ENCODE measurements at places on chromosomes 5 and 9.
A peak's percentile ranks its signal among the peaks of the same experiment; 100 is the strongest.

- DNase-seq, result no peak
Measured at GRCh38 chr9:111597852-111598732, 1.4 kb downstream of the PTGR1 start.

DNA sequence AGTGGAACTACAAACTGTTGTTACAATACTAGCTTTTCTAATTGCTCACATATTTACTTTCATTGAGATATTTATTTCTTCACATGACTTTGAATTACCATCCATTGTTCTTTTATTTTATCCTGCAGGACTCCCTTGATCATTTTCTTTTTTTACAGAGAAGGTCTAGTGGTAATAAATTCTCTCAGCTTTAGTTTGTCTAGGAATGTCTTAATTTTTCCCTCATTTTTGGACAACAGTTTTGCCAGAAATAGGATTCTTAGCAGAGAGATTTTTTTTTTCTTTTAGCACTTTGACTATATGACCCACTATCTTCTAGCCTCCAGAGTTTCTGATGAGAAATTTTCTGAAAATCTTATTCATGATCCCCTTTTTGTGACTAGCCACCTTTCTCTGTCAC is 47.3 kb upstream of the STARD4 start:
- no peak for DNase-seq

DNA sequence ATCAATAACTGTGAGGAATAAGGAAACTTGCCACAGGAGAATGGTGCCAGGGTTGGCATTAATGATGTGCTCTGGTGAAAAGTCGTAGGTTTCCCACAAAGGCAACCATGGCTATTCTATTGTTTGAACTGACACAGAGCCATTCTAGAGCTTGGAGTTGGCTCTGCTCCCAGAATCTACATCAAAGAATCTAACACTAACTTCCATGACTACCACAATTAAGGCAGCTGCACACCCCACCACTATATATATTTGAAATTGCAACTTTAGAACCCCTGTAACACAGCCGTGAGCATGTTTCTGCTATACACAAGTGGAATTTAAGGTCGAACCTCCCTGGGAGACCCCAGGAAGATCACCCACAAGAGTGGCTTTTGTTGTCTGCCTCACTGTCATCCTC is 89.7 kb upstream of the CCDC152 start:
- DNase-seq, result no peak

DNA sequence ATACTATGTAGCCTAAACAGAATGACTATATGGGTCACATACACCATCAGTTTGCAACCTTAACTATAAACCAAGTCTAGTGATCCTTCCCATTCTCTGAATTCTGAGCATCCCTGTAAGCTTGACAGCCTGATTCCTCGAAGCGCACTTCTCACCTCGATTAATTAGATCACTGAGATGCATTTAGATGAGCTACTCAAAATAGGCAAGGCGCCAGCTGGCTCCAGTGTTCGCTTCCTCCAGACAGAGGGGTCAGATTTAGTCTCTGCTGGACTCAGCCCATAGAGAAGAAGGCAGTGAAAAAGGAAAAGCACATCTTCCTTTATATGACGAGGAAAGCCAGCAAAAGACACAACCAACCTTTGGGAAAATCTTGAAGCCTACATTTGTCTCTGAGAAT is 371.5 kb downstream of the MLLT3 start:
- DNase-seq, result no peak

GRCh38 chr9:99054581-99054980 is 50.3 kb upstream of the TGFBR1 start:
- no peak for DNase-seq

DNA sequence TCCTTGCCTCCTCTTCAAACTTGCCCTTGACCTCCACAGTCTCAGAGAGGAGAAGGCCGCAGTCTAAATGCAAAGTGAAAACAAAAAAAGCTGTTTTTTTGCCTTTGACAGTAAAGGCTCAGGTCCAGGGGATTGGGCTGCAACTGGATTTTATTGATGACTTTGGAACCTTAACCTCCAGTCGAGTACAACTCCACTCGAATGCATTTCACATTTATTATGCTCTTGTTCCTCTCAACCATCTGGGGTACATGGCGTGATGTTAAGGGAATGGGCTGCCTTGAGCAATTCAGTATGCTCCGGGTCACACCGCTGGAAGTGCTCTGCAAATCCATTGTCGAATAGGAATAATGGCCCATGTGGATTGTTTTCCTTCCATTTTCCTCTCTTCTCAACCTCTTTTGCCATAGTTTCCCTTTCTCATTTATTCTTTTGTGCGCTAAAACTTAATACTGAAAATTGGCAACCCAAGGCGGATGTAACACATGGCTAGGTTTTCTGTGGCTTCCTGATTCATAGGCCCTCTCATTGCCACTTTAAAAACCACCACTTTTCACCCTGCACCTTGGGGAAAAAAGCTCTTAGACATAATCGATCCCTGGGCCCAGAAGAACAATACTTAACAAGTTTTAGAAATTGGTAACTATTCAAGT is 34.3 kb downstream of the ITK start:
- DNase-seq, result no peak

GRCh38 chr9:77099388-77099787 is 77.9 kb upstream of the VPS13A start:
- peak; percentile 68 for DNase-seq

GRCh38 chr9:124658165-124659017 is 112.7 kb downstream of the NR6A1 start:
- DNase-seq, result peak; percentile 94

GRCh38 chr5:17105744-17106418 is 111.5 kb upstream of the BASP1 start:
- DNase-seq, result no peak

DNA sequence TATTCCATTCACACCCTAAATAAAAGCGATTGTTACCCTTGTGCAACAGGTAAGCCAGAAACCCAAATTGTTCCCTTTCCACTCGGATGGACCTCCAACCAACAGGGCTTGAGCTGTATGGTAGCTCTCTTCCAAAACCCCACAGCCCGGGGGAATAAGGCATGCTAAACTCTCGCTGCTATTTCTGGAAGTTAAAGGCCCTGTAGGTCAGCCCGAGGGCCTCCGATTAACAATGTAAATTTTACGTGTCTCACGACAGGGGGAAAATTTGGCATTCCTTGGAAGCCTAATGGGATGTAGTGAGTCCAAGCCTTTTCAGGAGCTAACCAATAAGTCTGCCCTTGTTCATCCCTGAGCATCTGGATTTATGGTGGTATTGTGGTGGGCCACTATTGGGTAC is 26.0 kb downstream of the CNOT8 start:
- DNase-seq, result no peak

DNA sequence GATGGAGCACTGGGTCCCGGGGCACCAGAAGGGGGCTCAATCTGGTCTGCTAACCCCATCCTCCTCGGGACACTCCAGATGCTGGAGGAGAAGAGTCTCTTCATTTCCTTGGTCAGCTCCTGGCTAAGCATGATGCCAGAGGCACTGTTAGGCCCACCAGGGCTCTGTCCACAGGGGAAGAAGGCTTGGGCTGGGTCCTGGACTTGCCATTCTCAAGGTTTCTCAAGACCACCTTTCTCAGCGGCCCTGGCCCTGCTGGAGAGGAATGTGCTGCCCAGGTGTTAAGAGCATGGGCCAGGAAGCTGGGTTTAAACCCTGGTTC is 7.9 kb downstream of the SH2D3C start:
- DNase-seq, result no peak

DNA sequence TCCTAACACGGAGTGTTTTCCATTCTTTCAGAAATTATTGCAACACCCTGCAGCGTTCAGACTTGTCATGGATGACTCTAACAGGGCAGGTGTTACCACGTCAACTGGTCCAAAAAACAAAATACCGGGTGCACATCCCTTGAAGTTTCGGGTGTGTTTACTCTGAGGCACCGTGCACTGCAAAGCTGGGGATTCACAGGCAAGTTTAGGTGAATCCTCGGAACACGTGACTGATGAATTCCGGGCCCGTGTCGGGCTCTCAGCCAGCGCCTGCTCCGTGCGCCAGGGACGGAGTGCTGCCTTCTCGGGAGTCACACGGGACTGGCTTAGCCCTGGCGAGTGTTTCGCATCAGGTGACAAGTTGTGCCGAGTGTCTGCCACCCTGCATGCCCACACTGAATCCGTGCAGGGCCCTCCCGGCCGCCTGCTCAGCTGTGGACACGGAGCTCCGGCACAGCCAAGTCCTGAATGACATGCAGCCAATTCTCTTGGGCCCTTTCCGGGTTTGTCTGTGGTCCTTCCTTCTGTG is 66.0 kb upstream of the IRX4 start:
- DNase-seq, result no peak
